Epithelial cell of proximal tubule (primary cell): ENCODE measurements at places on chromosomes 3 and 15. TPM values are rescaled to one million over a fixed set of nuclear protein-coding genes. Genes with fewer than 3 reads are reported as not detected.

- DNase-seq: no peak
These were observed 110.5 kb upstream of the ABHD17C start for GRCh38 chr15:80584561-80584964.

GRCh38 chr15:63348392-63348791, 33.3 kb downstream of the CA12 start:
- DNase-seq: no peak

DNA sequence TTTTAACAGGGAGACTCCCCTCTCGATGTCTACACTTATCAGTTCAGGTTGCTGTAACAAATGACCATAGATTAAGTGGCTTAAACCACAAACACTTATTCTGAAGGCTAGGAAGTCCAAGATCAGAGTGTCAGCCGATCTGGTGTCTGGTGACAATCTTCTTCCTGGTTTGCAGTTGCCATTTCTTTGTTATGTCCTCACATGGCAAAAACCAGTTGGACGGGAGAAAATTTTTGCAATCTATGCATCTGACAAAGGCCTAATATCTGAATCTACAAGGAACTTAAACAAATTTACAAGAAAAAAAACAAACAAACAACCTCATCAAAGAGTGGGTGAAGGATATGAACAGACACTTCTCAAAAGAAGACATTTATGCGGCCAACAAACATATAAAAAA, 116.9 kb upstream of the FOXB1 start:
- no peak for DNase-seq

DNA sequence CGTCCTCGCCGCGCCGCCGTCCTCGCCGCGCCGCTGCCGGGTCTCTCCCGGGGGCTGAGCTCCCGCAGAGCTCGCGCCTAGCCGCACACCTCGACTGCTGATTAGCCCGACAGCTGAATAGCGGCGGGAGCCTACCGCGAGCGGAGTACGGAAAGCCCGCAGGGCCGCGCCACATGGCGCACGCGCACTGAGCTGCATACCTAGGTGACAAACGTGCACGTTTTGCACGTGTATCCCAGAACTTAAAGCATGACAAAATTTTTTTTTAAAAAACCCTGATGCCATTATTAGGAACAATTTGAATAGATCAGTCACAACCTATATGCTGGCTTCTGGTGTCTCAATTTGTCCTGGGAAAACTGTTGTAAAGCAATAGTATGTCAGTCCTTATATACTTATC, at the start of gene GOLGA8A:
TSS of gene GOLGA8A (minus strand) at position 122 of the 400 bp plus-strand sequence. CDS start 48,117 bp downstream, outside the sequence.
- DNase-seq: no peak

DNA sequence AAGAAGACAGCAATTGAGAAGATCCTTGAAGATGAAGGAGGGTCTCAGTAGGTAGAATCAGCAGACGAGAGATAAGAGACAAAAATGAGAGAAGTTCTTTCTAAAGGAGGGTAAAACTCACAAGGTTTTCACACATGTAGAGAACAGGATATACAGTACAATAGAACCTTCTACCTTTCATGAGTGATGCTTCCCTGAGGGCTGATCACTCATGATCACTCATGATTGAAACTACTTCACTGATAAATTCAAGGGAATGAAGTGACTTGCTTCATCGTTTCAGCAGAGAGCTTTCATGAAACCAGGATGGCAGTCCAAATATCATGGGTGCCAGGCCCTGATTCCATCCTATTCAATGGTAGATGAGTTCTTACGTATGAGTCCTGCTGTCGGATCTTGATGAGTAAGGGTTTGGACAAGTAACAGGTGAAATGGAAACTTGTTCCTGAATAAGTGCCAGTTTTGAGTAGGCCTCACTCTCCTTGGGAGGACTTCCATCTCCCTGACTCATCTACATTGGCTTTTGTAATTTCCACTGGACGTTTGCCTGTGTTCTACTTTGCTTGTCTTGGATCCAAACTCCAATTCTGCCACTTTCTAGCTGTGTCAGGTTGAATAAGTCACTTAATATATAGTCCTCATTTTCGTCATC, 9.6 kb upstream of the CLDN16 start:
- DNase-seq: peak; percentile 94

DNA sequence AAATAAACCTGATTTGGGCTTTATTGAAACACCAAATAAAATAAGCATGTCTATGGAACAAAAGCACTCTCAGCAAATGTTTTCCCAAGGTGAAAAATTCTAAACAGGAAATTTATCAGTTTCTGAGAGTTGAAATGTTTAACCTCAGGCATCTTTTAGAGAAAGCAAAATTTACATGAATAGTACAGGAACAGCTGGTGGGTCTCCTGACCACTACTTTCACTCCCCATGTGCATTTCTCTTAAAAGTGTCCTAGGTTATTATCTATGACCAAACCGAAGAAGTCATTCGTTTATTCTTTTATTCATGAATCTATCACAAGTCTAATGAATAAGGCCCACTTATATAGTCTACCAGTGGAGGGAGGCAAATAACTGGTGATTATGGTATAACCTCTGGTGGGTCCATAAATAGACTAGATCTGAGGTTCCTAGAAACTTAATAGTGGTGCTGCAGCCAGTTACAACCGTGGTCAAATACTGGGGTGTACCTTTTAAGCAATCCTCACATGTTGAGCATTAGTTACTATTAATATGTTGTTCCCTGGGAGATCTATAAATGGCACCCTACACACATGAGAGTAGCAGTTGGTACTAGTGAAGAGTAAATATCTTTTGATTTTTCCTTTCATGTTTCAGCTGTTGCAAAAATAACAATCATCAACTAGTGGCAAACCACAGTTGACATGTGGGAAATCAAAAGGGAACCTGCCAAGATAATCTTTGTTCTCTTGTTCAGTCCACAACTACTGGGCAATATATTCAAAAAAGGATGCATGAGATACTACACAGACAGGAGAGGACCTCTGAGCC, 169.3 kb upstream of the STAC start:
- no peak for DNase-seq

Gene SKOR1
- not detected in 2 replicates for total RNA-seq

Gene KNL1
- total RNA-seq: 23.9 and 31.3 TPM in 2 replicates

Gene TERC
- 196 and 307 TPM in 2 replicates for total RNA-seq

Gene TF
- under 0.01 TPM in 1 of 2 replicates, not detected in the other for total RNA-seq

Gene DZIP1L
- total RNA-seq: 5.9 and 9.7 TPM in 2 replicates

Gene CDCP1
- total RNA-seq: 50.9 and 53.5 TPM in 2 replicates
